Hematopoietic multipotent progenitor cell (in vitro differentiated cells): ENCODE measurements at places on chromosomes 6 and 20.

DNA sequence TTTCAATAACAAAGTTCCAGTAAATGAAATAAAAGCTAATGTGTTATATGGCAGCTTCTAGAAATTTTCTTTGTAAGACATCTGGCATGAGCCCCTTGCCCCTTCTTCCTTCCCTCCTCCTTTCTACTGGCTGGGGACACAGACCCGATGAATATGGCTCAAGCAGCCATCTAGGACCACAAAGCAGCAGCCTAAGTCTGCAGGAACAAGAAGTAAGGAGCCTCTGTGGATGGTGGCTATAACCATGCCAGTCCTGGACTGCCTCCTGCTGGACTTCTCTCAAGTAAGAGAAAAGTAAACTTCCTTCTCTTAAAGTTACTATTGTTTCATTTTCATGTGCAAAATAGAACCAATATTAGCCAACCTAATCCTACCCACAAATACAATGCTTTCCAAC lies 114.9 kb upstream of the DST start:
- no peak for DNase-seq

DNA sequence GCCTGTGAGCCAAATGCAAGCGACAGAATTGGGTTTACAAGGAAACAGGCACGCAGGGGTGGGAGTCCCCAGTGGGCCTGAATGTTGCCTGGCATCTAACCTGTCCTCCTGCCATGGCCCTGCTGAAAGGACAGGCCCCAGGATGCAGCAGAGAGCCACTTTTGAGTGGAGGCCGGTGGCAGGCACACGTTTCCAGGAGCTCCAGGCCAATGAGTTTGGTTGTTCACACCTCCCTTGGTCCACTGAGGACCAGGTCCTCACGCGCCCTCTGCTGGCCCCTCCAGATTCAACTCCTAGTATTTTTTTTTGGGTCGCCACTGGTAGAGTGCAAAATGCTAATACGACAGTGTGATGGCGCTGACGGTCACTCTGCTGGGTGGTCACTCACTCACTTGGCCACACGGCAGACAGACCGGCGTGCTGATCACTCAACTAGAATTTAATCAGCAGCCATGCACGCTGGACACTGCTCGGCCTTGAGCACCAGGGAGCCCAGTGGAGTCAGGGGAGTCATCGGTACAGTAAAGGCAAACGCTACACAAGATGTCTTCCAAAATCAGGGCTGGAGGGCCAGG lies 81.7 kb upstream of the NFATC2 start:
- peak; percentile 25 for DNase-seq

DNA sequence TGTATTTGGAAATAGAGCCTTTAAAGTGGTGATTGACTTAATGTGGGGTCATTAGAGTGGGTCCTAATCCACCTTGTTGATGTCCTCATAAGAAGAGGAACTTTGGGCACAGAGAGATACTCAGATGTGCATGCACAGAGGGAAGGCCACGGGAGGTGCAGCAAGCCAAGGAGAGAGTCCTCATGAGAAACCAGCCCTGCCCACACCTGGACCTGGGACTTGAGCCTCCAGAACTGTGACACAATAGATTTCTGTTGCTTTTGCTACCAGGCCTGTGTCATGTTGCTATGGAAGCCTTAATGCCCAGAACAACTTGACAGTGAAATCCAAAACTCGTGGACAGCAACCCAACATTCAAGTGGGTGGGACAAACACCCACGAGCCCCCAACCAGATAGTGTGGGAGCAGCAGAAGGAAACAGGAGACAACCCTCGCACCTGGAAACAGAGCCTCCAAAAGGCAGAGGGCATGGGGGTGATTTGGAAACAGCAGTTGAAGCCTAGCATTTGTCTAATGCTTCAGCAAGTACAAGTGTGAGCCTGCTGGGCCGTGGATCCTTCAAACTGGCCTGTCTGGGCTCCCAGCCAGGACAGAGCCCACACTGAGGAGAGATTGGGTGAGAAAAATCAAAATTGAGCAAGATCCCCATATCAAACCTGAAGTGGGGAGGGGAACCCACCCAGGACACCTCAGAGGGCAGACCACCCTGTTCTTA lies 201.0 kb upstream of the CST7 start:
- no peak for DNase-seq

- no peak for DNase-seq
Observed at GRCh38 chr20:46060301-46060881, 29.4 kb downstream of the NCOA5 start.

GRCh38 chr6:151243481-151243880 lies 3.7 kb downstream of the AKAP12 start:
- no peak for DNase-seq

DNA sequence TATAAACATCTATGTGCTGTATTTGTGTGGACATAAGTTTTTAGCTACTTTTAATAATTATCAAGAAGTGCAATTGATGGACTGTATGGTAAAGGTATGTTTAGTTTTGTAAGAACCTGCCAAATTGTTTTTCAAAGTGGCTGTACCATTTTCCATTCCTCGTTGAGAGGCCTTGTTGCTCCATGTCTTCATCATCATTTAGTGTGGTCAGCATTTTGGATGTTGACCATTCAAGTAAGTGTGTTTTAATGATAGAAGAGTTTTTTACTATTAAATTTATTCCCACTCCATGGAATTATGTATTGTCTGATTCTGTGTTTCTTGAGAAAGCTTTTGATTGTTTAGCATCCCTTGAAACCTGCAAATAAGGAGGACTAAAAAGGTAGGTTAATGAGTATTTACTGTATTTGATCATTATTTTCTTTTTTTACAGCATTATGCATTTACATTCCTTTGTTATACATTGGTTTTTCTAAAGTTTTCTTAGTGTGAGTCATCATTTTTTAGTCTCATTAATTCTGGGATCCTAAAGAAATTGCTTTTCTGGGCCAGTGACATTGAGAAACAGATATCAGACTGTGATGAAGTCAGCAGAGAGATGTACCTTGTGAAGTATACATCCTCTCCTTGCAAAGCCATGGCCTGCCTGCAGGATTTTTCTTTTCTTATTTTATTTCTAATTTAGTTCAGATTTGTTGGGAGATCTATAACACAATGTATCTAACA lies 312.8 kb upstream of the PTCHD4 start:
- no peak for DNase-seq

GRCh38 chr20:44897133-44897532 lies 11.6 kb downstream of the YWHAB start:
- DNase-seq = no peak

DNA sequence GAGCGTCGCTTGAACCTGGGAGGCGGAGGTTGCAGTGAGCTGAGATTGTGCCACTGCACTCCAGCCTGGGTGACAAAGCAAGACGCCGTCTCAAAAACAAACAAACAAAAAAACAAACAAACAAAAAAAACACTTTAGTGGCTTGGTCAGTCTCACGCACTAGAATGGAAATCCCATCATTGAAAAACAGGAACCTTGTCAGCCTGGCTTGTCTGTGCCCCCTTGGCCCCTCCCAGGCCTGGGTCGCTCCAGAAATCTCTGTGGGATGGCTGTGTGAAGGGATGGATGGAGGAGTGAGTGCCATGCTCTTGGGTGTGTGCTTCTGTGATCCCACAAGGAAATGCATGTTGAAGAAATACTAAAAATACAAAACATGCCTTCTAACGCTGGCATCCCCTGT lies 20.9 kb upstream of the NAA20 start:
- DNase-seq = no peak
